ENCODE measurements at places on chromosomes 5 and 9.

DNA sequence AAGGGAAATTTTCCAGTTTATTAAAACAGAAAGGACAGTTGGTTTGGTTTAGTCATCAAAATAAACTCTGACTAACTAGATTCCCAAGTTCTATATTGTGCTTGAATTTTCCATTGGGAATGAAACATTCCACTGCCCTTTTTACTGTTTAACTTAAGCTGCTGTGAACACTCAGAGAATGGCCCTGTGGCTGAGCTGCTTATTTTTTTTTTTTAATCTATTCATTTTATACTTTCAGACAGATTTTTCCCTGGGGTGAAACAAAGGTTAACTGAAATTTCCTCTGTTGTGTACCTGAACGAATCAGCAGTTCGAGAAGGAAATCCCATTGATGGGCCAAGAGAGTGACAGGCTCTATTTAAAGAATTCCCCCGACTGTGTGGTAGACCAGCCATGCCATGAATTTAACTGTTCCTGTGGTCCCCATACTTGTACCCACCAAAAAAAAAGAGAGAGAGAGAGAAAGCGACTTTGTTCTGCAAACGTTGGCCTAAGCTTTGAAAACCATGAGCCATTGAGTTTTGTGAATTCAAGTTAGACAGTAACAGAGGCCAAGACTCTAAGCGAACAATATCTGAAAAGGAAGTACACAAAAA is 138.7 kb upstream of the GRHPR start:
- no peak for DNase-seq

DNA sequence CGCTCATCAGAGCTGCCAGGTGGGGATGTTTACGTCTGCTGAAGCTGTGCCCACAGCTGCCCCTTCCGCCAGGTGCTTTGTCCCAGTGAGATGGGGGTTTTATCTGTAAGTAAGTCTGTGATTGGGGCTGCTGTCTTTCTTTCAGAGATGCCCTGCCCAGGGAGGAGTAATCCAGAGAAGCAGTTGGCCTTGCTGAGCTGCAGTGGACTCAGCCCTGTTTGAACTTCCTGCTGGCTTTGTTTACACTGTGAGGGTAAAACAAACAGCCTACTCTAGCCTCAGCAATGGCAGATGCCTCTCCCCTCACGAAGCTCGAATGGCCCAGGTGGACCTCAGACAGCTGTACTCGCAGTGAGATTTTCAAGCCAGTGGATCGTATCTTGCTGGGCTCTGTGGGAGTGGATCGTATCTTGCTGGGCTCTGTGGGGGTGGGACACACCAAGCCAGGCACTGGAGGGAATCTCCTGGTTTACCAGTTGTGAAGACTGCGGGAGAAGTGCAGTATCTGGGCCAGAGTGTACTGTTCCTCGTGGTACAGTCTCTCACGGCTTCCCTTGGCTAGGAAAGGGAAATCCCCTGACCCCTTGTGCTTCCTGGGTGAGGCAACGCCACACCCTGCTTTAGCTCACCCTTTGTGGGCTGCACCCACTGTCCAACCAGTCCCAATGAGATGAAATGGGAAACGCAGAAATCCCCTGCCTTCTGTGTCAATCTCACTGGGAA is 530.1 kb upstream of the DMAC1 start:
- DNase-seq = no peak

DNA sequence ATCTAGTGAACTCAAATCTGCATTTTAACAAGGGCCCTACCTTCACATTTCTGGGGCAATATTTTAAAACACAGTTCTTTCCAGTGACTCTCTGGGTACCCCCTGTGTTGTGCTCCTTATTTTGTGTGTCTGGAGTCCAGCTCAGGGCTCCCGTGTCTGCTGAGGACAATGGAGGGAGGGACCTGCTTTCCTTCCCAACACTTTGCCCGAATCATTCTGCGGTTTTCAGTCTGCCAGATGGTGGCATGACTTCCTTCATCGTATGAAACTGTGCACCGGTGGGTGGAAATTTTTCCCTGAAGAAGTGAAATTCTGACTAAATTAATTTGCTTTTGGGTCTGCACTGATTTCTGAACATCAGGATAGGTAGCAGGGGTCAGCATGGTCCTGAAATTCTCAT is 153.6 kb upstream of the CD180 start:
- DNase-seq = no peak

DNA sequence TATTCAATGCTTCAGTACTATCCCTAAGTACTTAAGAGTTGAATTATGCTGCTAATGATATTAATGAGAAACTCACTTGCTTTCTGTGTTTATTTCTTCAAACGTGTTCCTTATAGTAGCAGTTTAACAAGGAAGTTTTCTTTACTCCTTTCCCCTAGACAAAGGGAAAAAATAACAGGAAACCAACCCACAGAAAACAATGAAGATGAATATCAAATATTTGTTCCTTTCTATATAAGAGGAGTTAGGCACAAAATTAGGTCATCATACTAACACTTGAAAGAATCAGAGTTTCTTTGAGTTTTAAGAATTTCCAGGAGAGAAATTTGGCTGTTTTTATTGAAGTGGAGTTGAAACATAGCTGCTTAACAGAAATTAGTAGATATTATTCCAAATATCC is 15.4 kb upstream of the OCLN start:
- DNase-seq = no peak

GRCh38 chr5:19745247-19745646 is 242.8 kb downstream of the CDH18 start:
- DNase-seq = no peak

DNA sequence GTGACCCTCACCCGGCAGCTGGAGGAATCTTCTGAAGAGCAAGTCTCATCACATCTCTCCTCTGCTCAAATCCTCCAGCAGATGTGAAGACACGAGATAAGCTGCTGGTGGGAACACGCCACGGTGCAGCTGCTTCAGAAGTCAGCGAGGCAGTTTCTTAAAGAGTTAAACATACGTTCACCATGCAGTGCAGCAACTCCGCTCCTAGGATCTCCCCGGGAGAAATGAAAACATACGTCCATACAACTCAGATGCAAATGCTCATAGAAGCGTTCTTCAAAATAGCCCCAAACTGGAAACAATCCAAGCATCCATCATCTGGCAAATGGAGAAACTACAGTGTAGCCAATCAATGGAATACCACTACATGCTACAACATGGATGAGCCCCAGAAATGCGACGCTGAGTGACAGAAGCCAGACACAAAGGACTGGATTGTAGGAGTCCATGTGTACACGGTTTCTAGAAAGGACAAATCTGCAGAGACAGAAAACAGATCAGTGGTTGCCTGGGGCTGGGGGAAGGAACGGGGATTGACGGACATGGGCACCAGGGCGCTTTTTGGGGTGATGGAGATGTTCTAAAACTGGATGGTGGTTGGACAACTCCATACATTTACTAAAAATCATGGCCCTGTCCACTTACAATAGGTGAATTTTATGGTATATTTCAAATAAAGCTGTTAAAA is 150.6 kb downstream of the COL23A1 start:
- DNase-seq = no peak

GRCh38 chr5:9626955-9627354 is 3.2 kb downstream of the TAS2R1 start:
- DNase-seq = no peak

GRCh38 chr5:126395198-126395597 is 28.0 kb upstream of the GRAMD2B start:
- no peak for DNase-seq

DNA sequence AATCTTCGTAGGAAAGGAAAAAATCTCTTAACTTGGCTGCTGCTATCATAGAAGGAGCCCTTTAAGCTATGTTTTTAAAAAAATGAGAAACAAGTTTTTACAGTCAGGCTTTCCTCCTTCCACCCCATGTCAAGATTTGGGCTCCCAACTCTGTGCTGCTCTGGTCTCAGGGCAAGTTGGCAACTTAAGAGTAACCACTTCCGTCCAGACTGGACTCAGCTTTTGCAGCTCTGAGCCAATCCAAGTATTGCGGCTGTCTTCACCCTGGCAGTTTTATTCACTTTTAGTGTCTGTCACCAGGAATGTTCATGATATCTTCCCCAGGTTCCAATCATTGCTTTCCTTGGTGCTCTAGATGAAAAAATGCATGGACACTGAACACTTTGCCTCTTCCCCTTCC is 115.9 kb upstream of the GAS1 start:
- DNase-seq = no peak

DNA sequence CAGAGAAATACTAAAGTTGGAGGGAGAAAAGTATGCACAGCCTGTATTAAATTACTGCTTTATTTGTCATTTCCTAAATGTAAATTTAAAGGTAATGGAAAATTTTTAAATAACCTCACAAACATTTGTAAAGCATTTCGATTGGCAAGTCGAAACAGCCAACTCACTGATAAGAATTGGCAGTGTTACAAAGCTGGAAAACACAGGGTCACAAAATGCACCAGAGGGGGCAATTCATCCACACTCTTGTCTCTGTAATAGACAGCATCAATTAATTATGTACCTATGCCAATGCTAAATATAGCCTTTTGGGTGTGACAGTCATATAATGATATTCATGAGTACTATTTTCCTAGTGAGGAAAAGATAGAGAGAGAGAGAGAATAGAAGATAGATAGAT is 140.6 kb upstream of the PRLR start:
- DNase-seq = no peak

DNA sequence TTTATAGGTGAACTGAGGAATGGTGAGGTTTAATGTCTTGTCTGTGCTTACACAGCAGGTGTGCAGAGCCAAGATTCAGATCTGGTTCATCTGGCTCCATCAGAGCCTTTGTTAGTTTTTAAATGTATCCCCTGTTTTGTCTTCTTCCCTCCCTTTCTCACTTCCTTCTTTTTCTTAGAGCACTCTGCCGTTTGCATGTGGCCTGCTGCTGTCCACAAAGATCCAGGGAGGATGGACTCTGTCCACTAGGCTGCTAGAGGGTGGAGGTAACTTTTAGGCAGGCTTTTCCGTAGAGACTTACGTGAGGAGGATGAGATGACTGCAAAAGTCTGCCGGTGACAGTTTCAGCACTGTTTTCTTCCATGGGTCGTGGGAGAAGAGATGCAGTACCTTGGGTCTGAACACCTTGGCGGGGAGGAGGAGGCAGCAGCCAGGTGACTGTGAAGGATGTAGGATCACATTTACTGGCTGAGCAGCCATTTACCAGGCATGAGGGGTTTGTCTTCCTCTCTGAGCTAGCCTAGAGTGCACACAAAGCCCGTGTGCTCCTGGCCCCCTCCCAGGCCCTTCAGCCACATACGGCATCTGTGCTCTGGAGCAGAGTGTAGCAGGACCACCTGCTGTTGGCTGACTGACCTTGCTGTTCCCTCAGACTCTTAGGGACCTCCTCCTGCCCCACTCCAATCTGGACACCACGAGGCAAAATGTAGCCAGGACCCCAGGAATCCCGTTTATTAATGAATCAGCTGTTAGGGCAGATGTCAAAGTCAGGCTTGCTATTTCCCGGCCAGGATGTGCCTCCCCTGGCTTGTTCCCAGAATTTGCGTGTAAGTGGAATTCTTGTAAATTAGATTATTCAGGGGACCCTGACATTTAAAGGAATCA is 1.8 kb downstream of the NTMT1 start:
- no peak for DNase-seq

DNA sequence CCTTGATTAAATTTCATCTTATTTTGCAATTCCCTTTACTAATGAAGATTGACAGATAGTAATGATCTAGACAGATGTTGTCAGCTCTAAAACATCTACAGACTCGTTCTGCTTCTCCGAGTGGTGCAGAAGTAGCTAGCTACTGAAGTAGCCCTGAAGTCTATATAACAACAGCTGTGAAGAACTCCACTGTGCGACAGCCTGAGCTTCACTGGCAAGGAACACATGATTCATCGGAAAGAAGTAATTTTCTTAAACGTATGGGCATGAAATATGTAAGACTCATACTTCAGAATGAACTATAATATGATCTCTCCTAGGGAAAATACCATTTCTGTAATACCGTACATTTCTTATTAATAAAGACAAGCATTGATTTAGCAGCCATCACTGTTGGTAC is 96.2 kb downstream of the TRPM3 start:
- DNase-seq = no peak

GRCh38 chr5:171724468-171725204 is 61.0 kb upstream of the SMIM23 start:
- no peak for DNase-seq

GRCh38 chr5:171747061-171747859 is 38.4 kb upstream of the SMIM23 start:
- DNase-seq = no peak

DNA sequence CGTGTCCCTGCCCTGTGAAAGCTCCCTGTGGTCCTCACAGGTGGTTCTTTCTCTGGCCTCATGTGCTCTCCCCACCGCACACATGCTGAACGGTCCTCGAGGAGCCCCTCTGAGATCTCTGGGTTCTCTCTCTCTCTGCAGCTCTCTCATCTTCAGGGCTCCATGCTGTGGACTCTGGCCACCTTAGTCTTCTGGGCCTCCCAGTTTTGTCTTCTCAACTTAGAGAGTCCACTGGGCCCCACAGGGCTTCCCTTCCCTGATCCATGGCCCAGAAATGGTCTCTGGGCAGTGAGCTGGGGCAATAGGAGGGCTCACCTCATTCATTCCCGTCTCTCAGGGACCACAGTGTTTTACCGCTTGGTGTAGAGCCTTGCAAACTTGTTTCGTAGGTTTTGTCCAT is 26.4 kb downstream of the FGD3 start:
- DNase-seq = no peak

- DNase-seq = no peak
These were observed 4.7 kb downstream of the PGGT1B start for GRCh38 chr5:115257981-115258380.

- DNase-seq = no peak
These were observed 481.0 kb upstream of the RGMB start for GRCh38 chr5:98292496-98292895.

All from activated CD4-positive, alpha-beta T cell treated with anti-CD3 and anti-CD28 coated beads for 36 hours (primary cell).